Nucleus accumbens (tissue), 56 donors: ENCODE measurements at places on chromosomes 4 and X.

DNA sequence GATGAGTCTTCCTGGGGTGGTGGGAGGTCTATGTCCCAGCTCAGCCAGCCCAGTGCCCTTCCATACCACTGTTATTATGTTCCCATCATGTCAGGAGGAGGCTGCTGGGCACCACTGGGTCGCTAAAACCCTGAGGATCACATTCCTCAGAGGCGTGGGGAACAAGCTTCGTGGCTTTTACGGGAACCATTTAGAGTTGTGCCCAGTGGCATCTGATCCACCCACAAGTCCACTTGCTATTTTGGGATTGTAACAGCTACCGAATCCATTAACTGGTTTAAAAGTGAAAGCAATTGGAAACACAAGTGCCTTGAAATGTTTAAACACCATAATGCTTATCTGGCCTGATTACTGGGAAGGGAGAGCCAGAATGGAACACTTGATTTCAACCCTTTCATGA, 13.1 kb upstream of the CCKAR start:
- no peak for DNase-seq

DNA sequence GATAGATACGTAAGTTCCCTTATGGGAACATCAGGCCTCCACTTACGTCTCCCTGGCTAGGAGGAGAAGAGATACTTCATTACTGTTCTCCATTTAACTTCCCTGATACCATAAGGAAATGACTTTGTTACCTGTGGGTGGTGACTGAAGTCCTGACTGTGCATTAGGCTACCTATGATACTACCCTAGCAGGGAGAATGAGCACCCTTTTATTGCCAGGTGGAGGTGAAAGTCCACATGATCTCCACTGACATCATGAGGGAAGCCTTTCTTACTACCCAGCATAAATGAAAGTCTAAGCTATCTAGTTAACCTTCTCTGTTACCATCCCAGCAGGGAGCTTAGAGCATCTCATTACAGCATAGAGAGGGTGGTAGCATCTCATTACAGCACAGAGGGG, 24.4 kb upstream of the LAMTOR3 start:
- DNase-seq, result no peak

GRCh38 chr4:87268411-87268810, 48.0 kb upstream of the KLHL8 start:
- no peak for DNase-seq

GRCh38 chr4:33914386-33914785, 2329.9 kb downstream of the ARAP2 start:
- DNase-seq, result no peak

DNA sequence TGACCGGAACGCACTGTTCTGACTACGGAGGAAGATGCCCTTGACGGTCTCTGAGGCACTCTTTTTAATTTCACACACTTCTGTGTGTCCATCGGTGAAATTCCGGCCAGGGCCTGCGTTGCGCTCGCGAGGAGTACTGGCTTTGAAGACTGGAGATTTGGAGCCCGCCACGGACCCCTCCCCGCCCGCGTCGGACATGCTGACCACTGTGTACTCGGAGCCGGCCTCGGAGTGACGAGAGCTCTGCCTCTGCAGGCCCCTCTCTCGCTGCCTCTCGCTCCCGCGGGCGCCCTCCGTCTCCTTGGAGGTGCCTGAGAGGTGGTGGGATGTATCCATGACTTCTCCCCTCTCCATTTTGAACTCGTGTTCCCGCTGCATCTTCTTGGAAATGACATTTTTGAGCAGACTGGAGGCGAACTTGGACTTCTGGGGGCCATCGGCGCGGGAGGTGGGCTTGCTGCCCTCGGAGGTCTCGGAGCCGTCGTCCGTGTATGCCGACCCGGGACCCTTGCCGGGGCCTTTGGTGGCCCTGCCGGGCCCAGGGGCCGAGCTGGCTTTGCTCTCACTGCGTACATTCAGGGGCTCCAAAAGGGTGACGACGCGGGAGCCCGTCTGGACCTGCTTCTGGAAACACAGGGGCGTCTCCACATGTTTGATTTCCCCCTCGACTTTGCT, 5.7 kb downstream of the C4orf54 start:
- no peak for DNase-seq

DNA sequence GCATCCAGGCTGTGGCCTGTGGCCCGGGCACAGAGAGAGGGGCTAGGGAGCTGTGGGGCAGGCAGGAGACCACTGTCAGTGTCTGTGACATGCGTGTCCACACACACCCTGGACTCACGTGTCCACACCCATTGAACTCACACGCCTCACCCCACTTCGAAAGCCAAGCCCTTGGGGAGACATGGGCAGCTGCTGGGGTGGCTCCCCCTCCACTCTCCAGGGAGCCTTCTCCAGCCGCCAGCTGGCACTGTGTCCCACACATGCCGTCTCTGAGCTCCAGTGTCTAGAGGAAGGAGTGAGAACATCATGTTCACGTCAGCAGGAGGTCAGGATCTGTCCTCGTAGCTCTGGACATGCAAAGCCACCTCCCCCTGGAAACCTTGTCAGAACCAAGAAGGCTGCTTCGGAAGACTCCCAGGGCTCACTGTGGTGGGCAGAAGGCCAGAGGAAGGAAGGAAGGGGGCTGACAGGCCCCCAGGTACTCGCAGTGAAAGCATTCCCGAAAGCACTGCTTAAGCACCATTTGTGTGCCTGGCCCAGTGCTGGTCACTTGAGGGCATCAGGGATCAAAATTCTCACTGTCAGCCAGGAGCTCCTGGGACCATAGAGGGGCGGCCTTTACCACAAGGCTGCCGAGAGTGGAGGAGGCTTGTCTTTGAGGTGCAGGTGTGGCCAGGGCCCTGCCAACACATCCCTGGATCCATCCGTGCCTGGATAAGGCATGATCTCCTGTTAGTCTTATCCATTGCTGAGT, 61.4 kb downstream of the HTRA3 start:
- DNase-seq, result no peak

GRCh38 chr4:139893801-139894200, 228.2 kb downstream of the MGST2 start:
- no peak for DNase-seq

- DNase-seq, result no peak
These were observed 56.9 kb downstream of the OPHN1 start for GRCh38 chrX:68376373-68376772.

DNA sequence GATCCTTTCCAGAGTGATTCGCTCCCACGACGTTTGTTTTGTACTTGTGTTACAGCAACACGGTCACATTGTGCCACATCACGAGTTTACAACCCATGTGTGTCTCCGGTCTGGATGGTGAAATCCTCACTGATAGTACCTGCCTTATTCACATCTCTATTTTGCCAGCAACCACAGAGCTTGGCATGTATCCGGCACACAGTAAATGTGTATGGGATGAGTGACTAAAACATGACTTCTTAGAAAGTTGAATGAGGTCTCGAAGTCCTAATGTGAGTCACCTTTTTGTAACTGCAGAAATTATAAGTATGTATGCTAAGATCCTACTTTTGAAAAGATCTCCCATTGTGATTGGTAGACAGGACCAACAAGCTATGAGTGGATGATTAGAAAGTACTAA, 7.5 kb downstream of the STOX2 start:
- no peak for DNase-seq

- DNase-seq, result no peak
These were observed 95.5 kb downstream of the EIF4E start for GRCh38 chr4:98833384-98833783.

DNA sequence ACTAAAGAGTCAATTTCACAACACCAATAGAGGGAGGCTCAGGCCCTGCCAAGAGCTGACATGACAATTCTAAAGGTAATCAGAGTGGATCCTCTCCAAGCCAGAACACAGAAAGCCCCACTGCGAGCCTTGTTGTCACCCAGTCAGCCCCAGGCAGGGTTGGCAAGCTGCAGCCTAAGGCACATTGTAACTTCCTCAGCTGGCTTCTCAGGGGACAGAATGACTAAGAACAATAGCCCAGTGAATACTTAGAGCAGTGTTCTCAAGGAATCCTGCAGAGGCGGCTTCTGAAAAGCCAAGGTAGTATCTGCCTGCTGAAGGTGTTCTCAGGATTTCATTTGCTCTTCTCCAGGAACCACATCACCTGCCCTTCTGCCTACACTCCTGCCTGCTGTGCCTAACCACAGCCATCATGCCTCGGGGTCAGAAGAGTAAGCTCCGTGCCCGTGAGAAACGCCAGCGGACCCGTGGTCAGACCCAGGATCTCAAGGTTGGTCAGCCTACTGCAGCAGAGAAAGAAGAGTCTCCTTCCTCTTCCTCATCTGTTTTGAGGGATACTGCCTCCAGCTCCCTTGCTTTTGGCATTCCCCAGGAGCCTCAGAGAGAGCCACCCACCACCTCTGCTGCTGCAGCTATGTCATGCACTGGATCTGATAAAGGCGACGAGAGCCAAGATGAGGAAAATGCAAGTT, at the start of gene MAGEB4:
TSS of gene MAGEB4 (plus strand) at position 277 of the 692 bp plus-strand sequence. CDS start at position 413, 136 bp downstream.
- DNase-seq, result no peak

DNA sequence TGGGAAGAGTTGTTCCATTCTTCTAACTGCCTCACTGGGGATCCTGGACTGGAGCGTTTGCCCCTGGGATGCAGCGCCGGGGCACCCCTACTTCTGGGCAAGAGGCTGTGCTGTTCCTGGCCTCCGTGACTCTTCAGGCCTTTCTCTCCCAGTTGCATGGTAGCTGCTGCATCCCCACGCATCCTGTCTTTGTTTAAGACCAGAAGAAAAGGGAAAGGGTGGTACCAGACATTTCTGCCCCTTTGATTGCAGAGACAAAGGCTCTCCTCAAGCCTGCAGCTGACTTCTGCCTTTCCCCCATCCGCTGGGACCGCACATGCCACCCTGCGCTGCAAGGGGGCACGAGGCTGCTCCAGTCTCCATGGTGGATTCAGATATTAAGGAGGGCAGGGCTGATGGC, 70.4 kb downstream of the SHROOM2 start:
- no peak for DNase-seq

DNA sequence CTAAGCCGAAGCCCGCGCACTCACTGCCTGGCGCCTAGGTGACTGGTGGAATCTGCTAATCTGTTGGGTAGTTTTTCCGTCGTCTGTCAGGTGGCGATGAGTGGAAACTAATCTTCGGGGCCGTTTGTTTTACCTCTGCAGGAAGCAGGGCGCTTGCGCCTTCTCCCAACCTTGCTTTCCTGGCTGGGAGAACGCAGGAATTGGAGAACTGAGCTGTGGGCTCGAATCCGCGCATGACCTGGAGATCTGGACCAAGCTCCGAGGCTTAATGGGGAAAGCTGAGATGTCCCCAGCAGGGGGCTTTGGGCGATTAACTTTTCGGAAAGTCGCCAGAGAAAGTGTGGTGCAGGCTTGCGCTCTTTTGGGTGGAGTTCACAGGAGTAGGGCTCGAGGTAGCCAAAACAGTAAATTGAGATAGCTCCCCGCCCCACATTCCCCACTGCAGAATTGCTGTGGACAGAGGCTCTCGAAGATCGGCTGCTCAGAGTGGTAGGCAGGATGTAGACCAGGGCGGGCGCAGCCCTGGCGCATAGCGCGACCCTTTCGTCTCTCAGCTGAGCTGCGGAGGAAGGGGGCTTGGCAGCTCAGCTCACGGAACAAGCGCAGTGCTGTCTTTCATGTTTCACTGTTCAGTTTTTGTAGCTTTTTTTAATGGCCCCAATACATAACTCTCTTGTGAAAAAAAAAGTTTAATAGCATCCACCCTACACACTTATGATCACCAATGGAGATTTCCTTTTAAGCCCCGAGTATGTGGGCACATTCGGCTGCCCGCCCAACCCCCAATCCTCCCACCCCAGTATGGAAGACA, 2.7 kb upstream of the FGF5 start:
- no peak for DNase-seq

DNA sequence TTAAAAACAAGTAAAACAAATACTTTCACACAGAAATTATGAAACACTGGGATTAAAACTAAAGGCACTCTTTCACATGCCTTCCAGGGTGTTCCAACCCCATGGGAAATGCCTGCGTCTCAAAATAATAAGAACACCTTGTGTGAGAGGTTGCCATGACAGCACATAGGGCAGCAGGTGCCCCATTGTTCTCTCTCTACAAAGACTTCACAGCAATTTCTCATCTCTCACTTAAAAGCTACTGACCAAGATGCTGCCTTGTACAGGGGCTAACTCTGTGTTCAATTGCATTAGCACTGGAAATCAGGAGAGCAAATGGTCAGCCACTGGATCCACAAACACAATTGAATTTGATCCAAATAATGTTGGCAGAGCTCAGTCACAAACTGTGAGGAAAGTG, 102.5 kb upstream of the GALNTL6 start:
- no peak for DNase-seq

DNA sequence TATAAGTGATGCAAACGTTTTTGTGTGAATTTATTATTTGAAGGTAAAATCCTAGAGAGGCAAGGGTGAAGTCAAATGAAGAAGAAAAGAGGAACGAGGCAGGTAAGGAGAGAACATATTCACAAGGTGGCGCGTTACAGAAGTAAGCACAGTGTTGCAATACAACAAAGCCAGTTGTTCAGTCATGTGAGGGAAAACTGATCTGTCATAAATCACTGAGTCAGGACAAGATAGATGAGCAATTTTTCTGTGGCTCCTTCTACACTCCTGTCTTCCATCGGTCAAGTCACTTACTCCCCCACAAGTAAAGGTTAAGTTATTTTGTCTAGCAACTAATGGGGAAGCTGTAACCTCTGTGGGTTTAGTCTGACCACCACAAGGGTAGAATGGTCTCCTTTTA, 203.0 kb upstream of the GK2 start:
- no peak for DNase-seq

GRCh38 chr4:110550260-110550659, 72.6 kb downstream of the PITX2 start:
- no peak for DNase-seq

- DNase-seq, result no peak
These were observed 14.6 kb downstream of the HDX start for GRCh38 chrX:84487365-84488353.

- DNase-seq, result no peak
These were observed 26.0 kb upstream of the NSUN7 start for GRCh38 chr4:40723728-40724127.

DNA sequence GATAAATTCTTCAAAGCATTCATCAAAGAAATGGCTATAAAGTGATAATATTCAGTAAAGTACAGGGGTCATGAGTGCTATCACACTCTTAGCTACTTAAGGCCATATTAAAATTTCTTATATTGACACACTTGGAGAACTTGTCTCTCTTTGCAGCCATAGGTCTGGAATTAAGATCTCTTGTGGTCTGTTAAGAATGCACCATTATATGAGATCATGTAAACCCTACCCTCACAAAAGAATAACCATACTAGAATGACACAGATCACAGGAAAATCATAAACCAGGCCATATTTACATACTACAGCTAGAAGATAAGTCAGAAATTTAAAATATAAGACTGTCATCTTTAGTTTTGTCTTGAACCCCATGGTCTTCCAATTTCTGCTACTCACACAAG, 434.3 kb downstream of the PDGFC start:
- no peak for DNase-seq

- DNase-seq, result no peak
These were observed 71.1 kb downstream of the CLOCK start for GRCh38 chr4:55475394-55476243.

- peak; percentile 91 for DNase-seq
These were observed at the start of gene NOA1 for GRCh38 chr4:56977321-56978012. Gene NOA1, minus strand, starts transcription at chr4:56977606. Its CDS starts 21 bp downstream, at chr4:56977585.

- DNase-seq, result no peak
These were observed 810.0 kb downstream of the RAB28 start for GRCh38 chr4:12674184-12674583.
